ENCODE measurements at places on chromosomes 4 and X.

DNA sequence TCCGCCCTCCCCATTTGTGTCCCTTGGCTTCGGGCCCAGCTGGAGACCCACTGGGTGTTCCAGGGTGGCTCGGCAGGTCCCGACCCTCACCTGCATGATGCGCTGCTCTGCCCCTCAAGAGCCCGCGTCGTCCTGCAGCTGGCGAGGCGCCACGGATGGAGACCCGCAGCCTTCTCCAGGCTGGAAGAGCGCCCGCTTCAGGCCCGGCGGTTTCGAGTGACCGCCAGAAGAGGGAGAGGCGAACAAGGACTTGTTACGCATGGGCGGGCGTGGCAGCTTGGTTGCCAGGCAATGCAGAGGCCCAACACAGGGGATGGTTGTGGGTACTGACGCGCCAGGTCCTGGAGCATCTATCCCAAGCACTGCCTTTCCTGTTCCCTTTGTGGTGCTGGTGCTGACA lies at the start of gene PDCL2:
TSS of gene PDCL2 (minus strand) at position 232 of the 400 bp plus-strand sequence. CDS start at position 96, 136 bp downstream.
- DNase-seq, result no peak

GRCh38 chr4:153804722-153805121 lies 15.8 kb upstream of the SFRP2 start:
- no peak for DNase-seq

- DNase-seq, result no peak
Observed at GRCh38 chr4:174521800-174522182, 497 bp downstream of the HPGD start.

- no peak for DNase-seq
Observed at GRCh38 chr4:105725623-105726022, 17.0 kb downstream of the GSTCD start.

- DNase-seq, result no peak
Observed at GRCh38 chr4:116872308-116872707, 213.1 kb downstream of the TRAM1L1 start.

GRCh38 chr4:7786040-7786439 lies 153.6 kb downstream of the AFAP1 start:
- no peak for DNase-seq

- DNase-seq, result no peak
Observed at GRCh38 chrX:150544835-150545770, 23.3 kb upstream of the MTM1 start.

- DNase-seq, result no peak
Observed at GRCh38 chr4:108361446-108361820, 192.7 kb upstream of the LEF1 start.

- no peak for DNase-seq
Observed at GRCh38 chr4:15106399-15106798, 104.1 kb downstream of the CPEB2 start.

DNA sequence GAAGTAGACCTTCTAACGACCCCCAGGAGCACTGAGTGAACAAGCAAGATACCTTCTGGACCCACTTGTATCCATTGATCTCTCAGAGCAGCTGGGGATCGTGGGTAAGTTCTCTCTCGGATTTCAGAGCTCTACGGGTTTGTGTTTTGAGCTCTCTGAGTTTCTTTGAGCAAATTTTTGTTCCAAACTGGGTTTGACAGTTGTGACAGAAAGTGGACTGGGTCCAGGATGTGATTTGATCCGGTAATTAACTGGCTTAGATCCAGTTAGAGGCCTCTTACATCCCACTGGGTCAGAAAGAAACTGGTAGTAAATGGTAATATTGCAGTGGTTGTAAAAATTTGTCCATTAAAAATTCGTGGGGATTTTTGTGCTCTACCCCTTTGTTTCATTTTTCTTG lies 459.2 kb downstream of the INPP4B start:
- DNase-seq, result no peak

DNA sequence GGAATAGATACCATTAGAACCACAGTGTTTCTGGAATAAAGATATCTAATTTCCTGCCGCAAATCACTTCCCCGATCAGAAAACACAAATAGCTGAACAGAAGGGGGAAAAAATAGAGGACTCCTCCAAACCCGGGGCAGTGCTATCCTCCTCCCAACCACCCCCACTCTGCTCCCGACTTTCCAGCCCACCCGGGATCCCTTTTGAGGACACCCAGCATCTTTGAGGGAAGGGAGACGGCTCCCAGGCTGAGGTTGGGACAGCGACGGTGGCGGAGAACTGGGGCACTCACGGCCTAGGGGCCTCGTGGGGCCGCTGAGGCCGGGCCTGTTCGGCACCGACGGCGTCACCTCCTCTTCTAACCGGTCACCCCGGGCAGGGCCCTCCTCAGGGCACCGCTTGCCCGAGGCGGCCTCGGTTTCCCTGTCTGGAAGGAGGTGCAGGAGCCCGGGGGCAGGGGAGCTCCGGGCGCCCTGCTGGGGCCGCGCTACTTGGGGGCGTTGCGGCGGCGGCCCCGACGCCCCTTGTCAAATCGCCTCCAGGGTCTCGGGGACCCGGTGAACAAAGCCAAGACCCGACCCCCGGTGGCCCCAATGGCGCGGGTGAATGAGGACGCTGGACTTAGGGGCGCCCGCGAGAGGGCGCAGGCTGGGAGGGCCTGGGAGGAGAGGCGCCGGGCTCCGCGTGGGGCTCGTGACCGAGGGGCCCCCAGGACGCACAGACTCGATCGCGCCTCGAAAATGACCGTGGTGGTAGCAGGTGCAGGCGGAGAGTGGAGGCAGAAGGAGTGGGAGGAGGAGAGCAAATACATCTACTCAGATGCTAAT lies 6.9 kb upstream of the ARX start:
- no peak for DNase-seq

GRCh38 chrX:29023207-29023606 lies 436.0 kb downstream of the IL1RAPL1 start:
- no peak for DNase-seq

DNA sequence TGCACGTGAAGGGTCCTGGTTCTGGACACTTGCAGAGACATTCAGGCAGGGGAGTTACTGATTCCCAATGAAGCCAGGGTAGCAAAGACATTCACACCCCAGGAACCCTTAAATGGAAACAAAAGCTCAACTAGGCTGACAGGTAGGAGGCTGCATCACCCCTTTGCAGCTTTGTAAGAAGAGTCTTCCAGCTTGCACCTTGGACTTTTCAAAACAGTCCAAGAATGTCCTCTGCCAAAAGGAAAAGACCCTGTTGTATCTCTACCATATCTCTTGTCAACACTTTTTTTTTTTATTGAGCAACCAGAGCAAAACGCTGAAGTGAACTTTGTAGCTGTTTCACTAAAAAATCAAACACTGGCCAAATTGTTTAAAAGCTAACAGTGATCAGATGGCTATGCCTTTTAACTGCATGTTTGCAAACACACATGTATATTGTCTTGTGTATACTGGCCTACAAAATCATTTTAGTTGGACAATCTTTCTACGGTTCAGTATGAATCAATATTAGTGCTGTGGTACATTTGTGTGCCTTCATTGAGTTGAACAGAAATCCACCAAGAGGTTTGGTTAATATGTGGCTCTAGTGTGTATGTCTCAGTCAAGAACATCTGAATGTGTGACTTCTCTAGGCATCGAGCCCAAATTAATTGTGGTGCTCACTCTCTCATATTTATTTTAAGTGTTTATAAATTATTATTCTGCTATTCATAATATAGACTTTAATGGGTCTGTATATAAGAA lies 18.5 kb upstream of the WWC2 start:
- no peak for DNase-seq

- no peak for DNase-seq
Observed at GRCh38 chr4:83189631-83190136, 75.2 kb upstream of the PLAC8 start.

GRCh38 chrX:39452401-39452800 lies 645.4 kb downstream of the BCOR start:
- no peak for DNase-seq

GRCh38 chr4:25549413-25549812 lies 106.2 kb upstream of the SLC34A2 start:
- no peak for DNase-seq

GRCh38 chr4:121728066-121728465 lies 31.3 kb upstream of the ANXA5 start:
- no peak for DNase-seq

- DNase-seq, result no peak
Observed at GRCh38 chrX:120446498-120446897, 22.6 kb downstream of the LAMP2 start.

DNA sequence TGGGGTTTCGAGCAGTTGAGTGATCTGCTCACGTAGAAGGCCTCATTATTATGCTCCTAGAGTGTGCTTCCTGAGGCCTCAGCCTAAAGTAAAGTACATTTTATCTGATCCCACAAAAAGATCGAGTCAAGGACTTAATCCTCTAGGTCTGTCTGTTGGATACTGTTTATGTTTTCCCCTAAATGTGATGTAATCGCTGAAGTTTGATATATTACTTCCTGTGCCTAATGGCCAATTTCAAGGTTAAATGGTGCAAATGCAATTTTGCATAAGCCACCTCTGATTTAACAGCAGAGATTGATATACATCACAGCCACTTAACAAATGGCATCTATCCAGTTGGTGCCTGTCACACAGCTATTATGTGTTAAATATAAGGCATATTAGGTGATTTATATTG lies 19.4 kb upstream of the SERTM2 start:
- no peak for DNase-seq

Data from stimulated activated CD4-positive, alpha-beta T cell treated with anti-CD3 and anti-CD28 coated beads, Interleukin-15, amount 100 ng/mL, for 48 hours (primary cell).